Type B pancreatic cell (in vitro differentiated cells): ENCODE measurements at places on chromosomes 5 and 9.

DNA sequence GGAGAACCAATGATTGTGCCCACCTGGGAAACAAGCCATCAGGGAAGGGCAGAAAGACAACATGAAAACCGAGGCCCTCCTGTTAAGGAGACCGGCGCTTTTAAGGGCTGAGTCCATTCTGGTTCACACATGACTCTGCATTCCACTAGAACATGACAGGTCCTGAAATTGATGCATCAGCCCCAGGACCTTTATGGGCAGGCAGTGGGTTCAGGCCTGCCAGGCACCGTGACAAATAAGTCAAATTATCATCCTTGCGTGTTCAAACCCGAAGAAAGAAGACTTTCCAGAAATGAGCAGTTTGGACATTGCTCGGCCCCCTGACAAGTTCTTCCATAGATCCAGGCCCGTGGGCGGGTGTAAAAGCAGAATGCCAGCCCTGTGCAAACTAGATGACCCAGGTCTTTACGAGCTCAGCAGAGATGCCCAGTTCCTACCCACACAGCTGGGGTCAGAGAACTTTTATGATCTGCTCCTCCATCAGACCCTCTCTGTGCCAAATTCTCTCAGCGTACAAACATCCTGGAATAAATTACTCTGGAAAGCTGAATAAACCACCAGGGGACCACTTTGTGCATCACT is 295.5 kb upstream of the WWC1 start:
- no peak for DNase-seq

GRCh38 chr5:157350939-157351801 is 85.2 kb downstream of the CYFIP2 start:
- DNase-seq = no peak

- DNase-seq = no peak
Observed at GRCh38 chr9:37938121-37938891, 34.4 kb upstream of the SLC25A51 start.

- DNase-seq = no peak
Observed at GRCh38 chr5:179166171-179166885, 106.2 kb downstream of the ZNF354C start.

DNA sequence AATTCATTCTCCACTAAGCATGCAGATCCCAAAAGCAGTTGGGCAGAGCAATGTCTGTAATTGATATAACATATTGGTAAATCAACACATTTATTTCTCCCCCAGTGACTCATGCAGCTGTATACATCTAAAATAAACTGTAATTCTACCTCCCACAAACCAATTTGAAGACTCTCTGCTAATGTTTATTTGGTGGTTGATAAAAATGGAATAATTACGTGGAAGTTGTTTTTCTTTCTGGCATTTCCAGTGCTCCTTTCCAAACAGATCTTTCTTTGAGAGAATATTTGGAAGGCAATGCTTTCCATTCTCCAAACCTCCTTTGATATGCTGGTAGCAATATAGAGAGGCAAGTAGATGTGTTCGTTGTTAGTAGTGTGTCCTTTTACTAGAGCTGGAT is 194.7 kb downstream of the CHSY3 start:
- DNase-seq = no peak

- DNase-seq = no peak
Observed at GRCh38 chr5:114438471-114438870, 76.6 kb downstream of the KCNN2 start.

GRCh38 chr5:106152569-106152968 is 1518.2 kb downstream of the EFNA5 start:
- no peak for DNase-seq

DNA sequence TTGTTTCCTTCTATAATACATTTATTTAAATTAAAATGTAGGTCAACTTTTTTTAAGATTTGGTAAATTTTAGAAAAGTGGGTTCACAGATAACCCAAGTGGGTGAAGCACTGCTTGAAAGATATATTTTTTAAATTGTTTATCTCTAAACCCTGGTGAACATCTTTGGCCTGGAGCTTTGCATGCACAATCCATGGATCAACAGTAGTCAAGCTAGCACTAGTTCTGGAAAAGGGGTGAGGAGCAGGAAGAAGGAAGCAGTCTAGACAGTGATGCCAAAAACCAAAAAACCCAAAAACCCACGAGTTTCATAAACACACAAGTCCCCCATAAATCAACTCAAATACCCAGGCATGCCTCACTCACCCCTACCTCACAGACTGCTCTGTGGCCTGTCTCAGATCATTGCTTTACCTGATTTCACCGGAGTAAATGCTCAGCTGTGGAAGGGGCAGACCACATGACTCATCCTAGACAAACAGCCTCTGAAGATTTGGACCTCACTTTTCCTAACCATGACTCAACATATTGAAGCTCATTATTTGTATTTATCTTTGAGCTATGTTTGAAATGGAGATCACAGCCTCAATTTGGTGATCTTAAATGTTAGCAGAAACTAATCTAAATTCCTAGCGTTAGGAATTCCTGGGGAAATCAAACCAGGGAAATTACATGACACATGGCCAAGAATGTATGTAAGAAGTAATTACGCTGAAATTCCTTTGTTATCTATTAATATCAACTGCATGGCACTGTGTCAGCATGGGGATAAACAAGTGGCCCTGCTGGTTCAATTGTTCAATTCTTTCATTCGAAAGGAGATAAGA is 149.6 kb downstream of the ZNF608 start:
- no peak for DNase-seq

GRCh38 chr5:128534726-128535125 is 3.3 kb downstream of the FBN2 start:
- no peak for DNase-seq

DNA sequence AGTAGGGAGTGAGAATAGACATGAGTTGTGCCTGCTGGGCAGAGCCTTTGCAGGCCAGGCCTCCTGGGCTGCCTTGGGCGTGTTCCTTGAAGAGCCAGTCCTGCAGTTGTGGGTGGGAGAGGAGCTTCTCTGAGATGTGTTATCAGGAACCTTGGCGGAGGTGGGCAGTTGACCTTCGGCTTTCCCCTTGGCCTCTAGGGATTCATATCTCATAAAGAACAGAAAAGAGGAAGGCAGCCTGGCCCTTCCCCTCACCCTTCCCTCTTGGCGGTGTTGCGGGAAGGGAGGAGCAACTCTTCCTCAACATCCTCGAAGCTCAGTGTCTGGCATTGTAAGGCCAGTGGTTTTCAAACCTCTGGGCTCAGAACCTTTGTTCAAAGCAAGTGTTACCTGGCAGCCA is 59.2 kb downstream of the DAPK1 start:
- peak; percentile 45 for DNase-seq

- no peak for DNase-seq
Observed at GRCh38 chr5:126624534-126624933, 23.8 kb downstream of the PHAX start.

DNA sequence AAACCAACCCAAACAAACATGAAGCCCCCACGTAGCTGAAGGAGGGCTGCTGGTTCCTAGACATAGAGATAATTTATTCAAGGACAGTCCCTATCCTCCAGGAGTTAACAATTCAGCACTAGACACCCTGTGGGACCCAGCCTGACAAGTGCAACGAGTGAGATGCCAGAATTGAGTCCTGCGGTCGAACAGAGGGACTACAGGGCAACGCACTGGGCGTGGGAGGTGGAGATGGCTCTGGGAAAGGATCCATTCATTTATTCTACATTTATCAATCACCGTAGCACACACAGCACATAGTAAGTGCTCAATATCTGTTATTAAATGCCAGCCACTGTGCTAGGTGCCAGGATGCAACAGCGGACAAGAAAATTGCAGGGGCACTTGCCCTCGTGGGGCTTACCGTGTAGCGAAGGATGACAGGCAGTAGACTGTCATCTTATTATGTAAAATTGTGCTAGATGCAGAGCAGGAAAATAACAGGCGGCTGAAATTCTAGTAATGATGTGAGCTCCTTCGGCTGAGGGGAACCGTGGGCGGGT is 855 bp upstream of the ARHGAP26 start:
- no peak for DNase-seq

GRCh38 chr5:96736937-96737336 is 70.8 kb downstream of the ERAP1 start:
- no peak for DNase-seq

DNA sequence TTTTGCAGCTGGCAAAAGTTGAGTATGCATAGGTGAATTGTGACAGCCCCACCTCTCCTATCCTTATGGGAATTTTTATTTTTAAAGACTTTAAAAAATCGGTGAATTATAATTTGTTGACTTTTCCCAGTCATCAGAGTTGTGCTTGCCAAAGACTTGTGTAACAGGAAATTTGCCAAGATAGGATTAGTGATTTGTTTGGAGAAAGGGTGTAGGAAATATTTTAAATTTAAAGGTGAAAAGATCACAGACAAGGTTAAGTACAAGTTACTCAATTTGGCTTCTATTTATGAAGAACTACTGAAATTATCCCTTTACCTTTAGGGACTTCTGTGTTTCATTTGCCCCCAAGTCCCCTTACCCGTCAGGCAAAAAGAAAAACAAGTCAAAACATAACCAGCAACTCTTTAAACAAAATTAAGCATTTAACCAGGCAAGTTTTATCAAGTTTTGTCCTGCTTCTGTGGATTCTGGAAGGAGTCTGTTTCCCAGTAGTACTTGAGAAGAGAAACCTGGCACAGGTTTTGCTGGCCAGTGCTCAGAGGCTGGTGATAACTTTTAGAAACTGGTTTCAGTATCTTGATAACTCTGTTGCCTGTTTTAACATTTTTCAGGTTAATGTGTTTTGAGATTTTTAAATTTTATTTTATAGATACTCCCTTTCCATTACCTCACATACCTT is 285.4 kb downstream of the MAST4 start:
- DNase-seq = no peak

GRCh38 chr9:124239249-124240073 is 18.3 kb upstream of the NEK6 start:
- no peak for DNase-seq

GRCh38 chr9:32525709-32526030 is 326 bp downstream of the RIGI start:
- no peak for DNase-seq

DNA sequence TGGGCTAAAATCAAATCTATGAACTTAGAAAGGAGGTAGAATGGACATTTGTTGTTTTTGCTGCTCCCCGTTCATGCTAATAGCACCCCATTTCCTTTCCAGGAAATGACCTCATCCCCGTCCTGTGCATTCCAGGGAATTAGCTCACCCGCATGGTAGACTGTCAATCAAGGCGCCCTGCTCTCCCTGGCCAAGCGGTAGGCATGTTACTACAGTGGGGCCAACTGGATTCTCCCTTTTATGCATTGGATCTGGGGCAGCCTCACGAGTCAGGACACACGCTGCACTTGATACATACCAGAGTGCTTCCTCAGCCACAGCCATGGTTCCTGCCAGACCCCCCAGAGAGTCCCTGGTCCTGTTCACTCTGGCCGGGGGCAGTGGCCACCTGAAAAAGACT is 111.0 kb upstream of the PTCH1 start:
- DNase-seq = no peak

DNA sequence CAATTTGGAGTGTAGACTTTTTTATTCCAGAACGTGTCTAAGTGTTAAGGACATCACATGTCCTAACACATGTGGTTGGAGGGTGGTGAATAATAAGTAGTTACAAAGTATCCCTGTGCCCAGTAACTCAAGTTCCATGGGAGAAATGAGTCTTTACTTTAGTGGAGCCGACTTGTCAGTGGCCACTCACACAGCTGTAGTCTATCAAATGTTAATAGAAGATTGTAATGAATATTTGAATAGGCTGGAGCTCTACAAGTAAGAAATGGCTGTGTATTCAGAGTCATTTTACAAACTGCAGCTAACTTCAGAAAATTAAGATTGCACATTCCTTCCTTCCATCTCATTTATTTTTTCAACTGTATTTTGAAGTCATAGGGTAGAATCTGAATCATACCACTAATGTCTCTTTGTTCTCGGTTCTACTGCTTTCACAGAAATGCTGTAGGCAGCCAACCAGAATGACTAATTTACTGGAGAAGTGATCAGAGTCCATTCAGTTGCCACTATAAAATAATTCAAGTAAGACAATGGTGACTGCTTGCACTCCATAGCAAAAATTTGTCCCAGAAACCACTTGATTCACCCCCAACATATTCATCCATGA is 394.8 kb downstream of the NR2F1-AS1 start:
- DNase-seq = no peak
